HT-29 (cell line): ENCODE measurements at places on chromosomes 11 and 22. TPM values are rescaled to one million over a fixed set of nuclear protein-coding genes. Genes with fewer than 3 reads are reported as not detected.
A peak's percentile ranks its signal among the peaks of the same experiment; 100 is the strongest.

SLC16A8 gene
- total RNA-seq, result not detected in 2 replicates

JHY gene
- total RNA-seq, result 0.26 and 0.28 TPM in 2 replicates

TRPM5 gene
- total RNA-seq, result 1.7 and 1.8 TPM in 2 replicates

SPINDOC gene
- 37.6 and 44.9 TPM in 2 replicates for total RNA-seq

TECTA gene
- total RNA-seq, result not detected in 2 replicates

IL18BP gene
- total RNA-seq, result 3.4 and 5.8 TPM in 2 replicates

PRR33 gene
- total RNA-seq, result not detected in 2 replicates

C11orf97 gene
- total RNA-seq, result not detected in 2 replicates

BSCL2 gene
- 147 and 161 TPM in 2 replicates for total RNA-seq

ADM gene
- total RNA-seq, result 33.3 and 37.6 TPM in 2 replicates

GRCh38 chr11:126339863-126340434 lies 15.5 kb upstream of the ST3GAL4 start:
- DNase-seq, result peak; percentile 86

DNA sequence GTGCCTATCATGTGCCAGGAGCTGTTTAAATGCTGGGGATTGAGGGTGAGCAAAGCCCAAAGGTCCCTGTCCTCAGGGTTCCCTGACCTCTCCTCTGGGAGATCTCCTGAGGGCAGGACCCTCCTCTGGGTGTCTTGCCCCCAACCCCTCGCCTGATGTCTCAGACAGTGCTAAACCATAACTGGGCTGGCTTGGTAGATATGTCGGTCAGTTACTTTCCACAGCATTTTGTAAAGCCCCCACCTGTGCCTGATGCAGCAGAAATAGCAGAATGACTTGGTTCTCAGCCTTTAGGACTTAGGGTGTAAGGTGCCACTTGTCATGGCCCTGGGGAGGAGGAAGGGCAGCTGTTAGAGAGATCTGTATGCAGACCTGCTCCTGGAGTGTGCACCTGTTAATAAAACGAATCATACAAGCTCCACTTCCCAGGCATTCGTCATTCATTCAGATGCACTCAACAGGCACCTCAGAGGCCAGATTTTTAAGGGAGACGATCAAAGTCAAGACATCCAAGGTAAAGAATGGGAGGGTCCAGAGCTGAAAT lies 88.1 kb downstream of the TP53I11 start:
- DNase-seq, result no peak

- DNase-seq, result no peak
Observed at GRCh38 chr11:72233056-72233772, 8.6 kb downstream of the INPPL1 start.

GRCh38 chr22:46479046-46479445 lies 58.4 kb downstream of the CELSR1 start:
- DNase-seq, result no peak

DNA sequence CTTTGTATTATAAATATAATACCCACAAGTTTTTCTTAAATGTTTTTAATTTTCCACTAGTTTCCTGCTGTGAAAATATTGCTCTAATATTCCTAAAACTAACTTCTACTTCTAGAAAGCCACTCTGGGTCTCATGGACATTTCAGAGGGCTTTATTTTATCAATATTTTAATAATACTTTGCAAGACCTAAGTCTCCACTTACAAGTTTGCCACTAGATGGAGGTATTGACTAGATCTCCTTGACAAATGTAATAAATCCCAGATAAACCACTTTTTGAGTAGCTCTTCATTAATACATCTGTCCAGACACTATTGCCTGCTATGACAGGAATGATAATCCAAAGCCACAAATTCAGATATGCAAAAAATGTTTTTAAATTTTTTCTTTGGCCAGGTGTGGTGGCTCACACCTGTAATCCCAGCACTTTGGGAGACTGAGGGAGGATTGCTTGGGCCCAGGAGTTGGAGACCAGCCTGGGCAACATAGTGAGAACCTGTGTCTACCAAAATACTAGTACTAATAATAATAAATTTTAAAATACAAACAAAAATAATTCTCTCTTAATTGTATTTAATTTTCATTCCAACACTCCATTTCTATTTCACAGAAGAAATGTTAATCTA lies 3.5 kb upstream of the ACAT1 start:
- peak; percentile 71 for DNase-seq

GRCh38 chr11:117176186-117176585 lies 2.4 kb upstream of the SIDT2 start:
- DNase-seq, result peak; percentile 34

GRCh38 chr11:16825101-16825500 lies 86.7 kb downstream of the C11orf58 start:
- no peak for DNase-seq

GRCh38 chr11:2703363-2704141 lies 3.8 kb upstream of the KCNQ1OT1 start:
- DNase-seq, result no peak

GRCh38 chr11:132535830-132536229 lies 996.5 kb downstream of the OPCML start:
- DNase-seq, result peak; percentile 34

DNA sequence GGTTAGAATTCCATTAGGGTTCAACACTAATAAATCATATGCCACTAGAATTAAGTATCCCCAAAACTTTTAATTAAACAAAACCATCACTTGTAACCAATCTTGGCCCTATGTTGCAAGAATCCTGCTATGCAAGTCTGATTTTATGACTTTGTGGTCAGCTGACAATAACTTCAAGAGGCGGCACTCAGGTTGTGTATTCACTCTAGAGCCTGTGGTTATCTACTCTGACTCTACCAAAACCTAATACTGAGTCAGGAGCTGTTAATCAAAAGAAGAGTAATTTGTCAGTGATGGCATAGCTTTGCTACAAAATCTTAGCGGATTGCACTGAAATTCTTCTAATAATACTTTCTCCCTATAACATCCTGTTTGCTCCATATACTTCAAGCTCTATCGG lies 253.7 kb downstream of the AASDHPPT start:
- no peak for DNase-seq

- DNase-seq, result no peak
Observed at GRCh38 chr11:45042560-45042959, 91.9 kb upstream of the TP53I11 start.

DNA sequence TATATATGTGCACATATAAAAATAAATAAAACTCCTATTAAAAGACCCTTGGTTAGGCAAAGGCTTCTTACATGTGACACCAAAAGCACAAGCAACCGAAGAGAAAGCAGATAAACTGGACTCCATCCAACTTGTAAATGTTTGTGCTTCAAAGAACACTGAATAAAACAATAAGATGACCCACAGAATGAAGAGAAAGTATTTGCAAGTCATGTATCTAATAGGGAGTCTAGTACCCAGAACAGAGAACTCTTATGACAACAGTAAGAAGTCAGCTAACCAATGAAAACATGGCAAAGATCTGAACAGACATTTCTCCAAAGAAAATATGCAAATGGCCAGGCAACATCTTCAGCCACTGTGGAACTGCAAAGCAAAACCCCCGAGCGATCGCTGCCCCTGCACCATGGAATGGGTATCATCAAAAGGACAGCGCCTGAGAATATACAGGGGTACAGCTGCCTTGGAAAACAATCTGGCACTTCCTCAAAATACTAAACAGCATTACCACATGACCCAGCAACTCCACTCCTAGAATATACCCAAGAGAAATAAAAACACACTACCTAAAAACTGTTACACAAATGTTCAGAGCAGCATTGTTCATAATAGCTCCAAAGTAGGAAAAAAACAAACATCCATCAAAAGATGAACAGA lies 17.2 kb downstream of the BRD1 start:
- DNase-seq, result no peak

DNA sequence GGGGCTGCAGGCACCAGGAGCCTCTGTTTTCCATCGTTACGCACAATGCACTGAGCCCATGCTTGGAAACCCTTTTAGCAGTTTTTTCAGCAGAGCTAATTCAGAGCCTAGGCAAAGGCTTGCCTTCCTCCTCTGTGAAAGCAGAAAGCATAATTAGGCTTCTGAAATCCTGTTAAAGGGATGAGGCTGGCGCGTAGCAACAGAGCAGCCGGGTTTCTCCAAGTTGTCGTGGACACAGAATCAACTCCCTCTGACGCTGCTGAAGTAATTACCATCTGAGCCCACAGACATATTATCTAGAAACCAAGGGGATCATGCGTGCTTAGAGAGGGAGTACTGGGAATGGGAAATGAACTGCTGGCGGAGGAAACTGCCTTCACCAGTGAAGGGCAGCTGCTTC lies 85.4 kb downstream of the MYO18B start:
- DNase-seq, result no peak

DNA sequence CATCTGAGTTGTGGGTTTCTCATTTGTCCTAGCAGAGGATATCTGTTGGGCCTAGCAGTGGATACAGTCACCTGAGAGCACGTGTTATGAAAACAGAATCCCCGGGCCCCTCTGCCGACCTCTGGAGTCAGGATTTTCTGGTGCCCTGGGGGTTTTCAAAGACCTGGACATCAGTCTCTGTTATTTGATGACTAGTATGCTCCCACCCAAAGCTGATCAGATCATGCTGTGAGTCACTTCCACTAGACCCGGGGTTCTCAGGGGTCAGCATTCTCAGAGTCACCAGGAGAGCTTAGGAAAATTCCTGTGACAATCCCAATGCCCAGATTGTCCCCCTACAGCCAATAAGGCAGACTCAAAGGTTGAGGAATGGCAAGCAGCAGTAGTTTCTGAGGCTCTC lies 38.7 kb downstream of the KCNJ1 start:
- DNase-seq, result no peak

DNA sequence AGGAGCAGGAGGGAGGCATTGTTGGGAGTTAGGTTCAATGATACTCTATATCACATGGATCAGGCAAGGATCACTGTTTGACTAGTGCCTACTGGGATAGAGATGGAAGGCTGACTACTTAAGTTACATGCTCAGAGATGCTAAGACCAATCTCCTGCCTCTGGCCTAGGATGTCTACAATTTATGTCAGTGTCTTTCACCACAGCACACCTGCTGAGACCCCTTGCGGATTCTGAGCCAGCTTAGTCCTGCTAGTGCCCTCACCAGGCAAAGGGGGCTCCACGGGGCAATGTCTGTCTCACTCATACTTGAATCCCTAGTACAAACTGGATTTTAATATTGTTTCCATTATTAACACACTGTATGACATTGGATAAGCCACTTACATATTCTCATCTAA lies 732.5 kb downstream of the DLG2 start:
- no peak for DNase-seq

GRCh38 chr22:47051441-47052071 lies 289.1 kb downstream of the TBC1D22A start:
- DNase-seq, result no peak

GRCh38 chr11:14393889-14394288 lies 34.9 kb upstream of the RRAS2 start:
- no peak for DNase-seq

DNA sequence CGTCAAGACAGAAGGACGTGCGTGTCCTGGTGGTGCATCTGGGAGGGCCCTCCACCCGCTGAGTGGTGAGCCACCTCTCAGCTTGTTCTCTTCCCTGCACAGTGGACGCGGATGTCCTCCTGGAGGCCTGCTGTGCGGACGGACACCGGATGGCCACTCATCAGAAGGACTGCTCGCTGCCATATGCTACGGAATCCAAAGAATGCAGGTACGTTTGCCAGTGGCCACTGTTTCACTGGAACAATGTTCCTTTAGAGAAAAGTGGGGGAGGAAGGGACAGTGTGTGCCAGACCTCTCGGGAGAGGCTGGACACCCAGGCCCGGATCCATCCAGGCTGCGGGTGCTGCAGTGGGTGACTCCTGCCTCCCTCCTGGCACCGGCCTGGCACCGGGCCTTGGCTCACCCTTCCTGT lies 15.9 kb downstream of the FBLN1 start:
- DNase-seq, result no peak

DNA sequence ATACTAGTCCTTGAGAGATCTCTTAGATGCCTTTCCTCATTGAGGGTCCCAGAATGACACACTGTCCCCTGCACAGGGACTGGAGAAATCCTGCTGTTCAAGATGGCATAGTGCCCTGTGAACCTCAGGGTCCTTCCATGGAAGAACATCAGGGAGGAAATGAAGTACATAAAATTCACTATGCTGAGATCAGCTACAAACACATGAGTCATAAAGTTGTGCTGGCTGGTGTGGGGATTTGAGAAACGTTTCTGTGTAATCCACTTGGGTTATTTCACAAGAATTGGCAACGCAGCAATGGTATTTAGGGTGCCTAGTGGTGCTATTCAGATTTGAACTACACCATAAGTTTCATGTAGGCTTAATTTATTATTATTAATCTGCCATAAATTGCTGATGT lies 174.4 kb downstream of the MAML2 start:
- DNase-seq, result no peak

GRCh38 chr22:26141831-26142230 lies 27.4 kb upstream of the SEZ6L start:
- no peak for DNase-seq

DNA sequence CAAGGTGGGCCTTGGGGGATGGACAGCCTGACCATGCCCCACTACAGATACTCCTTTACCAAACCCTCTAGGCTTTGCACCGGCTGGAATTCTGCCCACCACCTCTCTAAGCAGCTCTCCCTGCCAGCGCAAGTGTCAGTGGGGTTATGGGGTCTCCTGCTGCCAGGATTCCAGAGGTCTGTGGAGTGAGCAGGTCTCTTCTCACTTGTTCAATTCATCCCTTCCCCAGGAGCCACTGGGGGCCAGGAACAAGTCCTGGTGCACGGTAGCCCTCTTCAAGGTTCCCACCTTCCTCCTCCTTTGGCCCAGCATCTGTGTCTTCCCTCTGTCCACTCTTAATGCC lies 30.5 kb downstream of the CCDC15 start:
- DNase-seq, result no peak

- DNase-seq, result no peak
Observed at GRCh38 chr11:106418791-106419190, 341.3 kb downstream of the AASDHPPT start.

- DNase-seq, result no peak
Observed at GRCh38 chr11:65103476-65103875, 7.5 kb downstream of the VPS51 start.

GRCh38 chr11:68570691-68571090 lies 110.1 kb downstream of the PPP6R3 start:
- DNase-seq, result no peak

DNA sequence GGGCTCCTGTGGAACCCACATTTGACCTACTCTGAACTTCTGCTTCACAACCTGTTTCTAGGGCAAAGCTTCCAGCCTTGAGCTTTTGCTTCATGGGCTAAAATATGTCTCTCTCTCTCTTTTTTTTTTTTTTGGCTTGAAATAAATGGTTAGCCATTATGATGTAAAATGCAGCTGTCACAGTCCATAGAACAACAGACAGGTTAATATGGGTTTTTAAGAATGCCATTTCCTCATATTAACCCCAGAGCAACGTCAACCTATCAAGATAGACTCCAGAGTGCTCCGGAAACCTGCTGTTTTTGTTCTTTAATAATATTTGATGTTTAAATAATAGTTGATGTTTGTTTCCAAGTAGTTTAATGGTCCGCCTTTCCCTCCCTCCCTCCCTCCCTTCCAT lies 285.6 kb downstream of the TENM4 start:
- DNase-seq, result no peak
